Activated T-helper 2 cell treated with anti-CD3 and anti-CD28 coated beads, Interferon-gamma antibody, Interleukin-2, Interleukin-4, amounts not matched to agents 10 μg/mL and 5 μg/mL and 100 μg/mL, durations not matched to agents 14 hours and 24 hours and 36 hours (primary cell): ENCODE measurements at places on chromosomes 1 and 21.

DNA sequence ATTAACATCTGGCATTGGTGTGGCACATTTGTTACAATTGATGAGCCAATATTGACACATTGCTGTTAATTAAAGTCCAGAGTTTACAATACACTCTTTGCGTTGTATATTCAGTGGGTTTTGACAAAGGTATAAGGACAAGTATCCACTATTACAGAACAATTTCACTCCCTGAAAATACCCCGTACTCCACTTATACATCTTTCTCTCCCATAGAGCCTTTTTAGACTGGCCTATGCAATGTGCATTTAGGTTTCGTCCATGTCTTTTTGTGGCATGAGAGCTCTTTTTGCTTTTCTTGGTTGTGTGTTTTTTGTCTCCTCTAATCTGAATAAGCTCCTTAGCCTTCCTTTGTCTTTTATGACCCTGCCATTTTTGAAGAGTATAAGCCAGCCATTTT, 40.6 kb upstream of the TSNAX start:
- DNase-seq = no peak

GRCh38 chr1:46399307-46399706, 5.2 kb downstream of the FAAH start:
- no peak for DNase-seq

- DNase-seq = no peak
Measured at GRCh38 chr1:172404121-172404520, 16.4 kb upstream of the C1orf105 start.

GRCh38 chr21:39029900-39030884, 153.1 kb downstream of the PSMG1 start:
- DNase-seq = no peak

GRCh38 chr1:178485541-178485981, 11.2 kb downstream of the CLEC20A start:
- no peak for DNase-seq
